ENCODE measurements at places on chromosomes 12 and 14.

DNA sequence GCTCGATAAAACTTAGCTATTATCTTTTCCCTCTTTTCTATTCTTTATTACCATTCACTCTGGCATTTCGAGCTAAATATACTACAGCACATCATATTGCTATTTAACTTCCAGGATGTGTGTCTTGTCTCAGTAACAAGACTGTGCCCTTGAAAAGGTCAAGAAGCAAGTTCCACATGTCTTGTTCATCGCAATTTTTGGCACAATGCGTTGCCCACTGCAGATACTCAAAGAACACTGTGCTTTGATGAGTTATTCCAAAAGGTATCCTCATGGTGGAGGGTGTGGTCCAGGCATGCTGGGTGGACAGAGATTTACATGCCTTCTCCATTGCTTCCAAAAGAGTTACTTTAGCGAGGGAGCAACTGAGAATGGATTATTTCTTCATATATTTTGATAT is 6.6 kb downstream of the E2F7 start:
- DNase-seq, result no peak

- DNase-seq, result no peak
Observed at GRCh38 chr14:99315197-99315596, 43.2 kb upstream of the BCL11B start.

DNA sequence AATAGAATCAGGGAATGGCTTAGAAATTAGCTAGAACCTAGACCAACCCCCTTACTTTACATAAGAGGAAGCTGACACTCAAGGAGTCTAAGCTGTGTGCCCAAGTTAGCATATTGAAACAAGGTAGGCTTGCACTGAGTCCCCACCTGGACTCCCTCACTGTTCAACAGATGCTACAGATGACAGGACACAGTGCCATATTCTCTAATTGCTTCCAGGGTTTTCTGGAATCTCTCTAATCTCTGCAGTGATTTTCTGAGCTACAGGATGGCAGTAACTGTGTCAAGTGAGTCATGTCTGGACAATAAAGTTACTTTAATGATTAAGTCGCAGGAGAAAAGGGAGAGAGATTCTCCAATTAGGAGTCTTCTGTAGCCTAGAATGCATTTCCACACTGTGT is 35.8 kb downstream of the AKAP6 start:
- no peak for DNase-seq

DNA sequence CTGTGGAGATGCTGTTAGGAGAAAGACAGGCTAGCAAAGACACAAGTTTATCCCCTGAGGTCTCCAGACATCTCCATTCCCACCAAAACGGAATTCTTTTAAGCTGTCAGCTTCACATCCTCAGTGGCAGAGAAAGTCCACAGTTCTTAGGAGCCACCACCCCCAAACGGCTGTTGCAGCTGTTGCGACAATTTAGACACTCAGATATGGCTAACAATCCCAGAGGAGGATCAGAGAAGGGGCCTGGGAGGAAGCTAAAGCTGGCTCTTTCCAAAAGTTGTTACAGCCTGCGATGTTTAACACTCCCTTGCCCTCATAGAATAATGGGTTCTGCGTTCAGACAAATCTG is 1.9 kb upstream of the ATP5MC2 start:
- DNase-seq, result no peak

DNA sequence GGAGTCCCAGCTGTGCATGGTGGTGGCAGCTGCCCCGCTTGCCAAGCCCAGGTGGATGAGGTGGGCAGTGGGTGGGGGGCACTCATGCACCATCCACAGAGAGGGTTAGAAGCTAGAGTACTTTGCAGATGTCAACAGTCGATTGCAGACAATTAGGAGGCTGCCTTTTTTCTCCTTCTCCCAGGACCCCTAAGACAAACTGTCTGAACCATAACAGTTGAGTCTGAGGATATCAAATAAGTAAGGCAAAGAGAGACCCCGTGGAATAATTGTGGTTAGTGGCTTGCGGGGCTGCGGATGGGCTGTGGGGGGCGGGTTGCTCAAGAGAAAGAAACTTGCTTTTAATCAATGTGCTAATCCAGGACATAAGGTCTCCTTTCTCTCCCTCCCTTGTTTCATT is 926.2 kb downstream of the VRK1 start:
- no peak for DNase-seq

DNA sequence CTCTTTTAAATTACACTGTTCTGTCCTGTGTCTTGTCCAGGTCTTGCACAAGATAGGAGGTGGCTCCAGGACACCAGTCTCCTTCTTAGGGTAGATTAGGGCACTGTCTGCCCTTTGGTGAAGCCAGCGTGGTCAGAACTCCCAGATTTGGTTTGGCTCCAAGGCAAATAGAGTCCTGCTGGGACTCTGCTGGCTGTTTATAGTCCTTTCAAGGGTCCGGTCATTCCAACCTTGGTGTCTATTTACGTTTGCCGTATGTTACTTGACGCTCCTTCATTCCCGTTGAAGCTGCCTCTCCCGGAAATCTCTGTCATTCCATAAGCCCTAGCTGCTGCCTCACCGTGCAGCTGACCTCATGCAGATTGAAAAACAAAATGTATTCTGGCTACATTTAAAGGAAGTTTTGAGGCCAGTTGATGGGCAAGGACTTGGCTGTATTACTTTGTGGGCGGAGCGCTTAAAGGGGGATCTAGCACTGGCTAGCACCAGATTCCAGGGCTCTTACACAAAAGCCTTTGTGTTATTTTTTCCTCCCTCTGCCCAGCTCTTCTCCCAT is 180.6 kb downstream of the AKAP6 start:
- no peak for DNase-seq

GRCh38 chr14:51529736-51530135 is 122.0 kb upstream of the FRMD6 start:
- DNase-seq, result no peak

GRCh38 chr12:71415336-71416231 is 24.0 kb upstream of the LGR5 start:
- DNase-seq, result no peak

GRCh38 chr12:104858611-104859543 is 99.2 kb downstream of the SLC41A2 start:
- no peak for DNase-seq

DNA sequence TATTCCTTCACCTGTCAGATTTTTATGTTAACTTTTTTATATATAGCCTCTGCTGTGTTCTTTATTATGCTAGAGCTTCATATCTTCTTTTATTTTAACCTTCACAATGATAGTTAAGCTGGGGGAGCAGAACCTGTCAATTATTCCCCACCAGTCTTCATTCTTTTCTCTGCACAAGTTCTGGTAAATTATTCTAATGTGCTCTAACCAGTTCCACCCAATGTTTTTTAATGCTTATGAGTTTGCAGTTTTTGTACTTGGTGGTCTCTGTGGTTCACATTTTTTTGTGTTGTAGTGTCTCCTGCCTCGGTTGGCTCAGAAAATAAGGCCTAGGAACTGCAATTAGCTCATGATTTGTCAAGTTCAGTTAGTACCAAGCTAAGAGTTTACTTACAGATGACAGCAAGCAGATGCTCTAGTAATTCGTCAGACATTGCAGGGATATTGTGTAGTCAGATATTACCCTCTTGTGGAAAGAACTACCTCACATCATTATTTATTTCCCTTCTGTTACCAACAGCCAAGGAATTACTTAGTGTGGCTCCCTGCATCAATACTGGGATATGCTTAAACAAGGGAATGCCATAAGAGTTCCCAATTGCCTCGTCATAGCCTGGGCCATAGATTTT is 14.5 kb downstream of the DYRK2 start:
- no peak for DNase-seq

DNA sequence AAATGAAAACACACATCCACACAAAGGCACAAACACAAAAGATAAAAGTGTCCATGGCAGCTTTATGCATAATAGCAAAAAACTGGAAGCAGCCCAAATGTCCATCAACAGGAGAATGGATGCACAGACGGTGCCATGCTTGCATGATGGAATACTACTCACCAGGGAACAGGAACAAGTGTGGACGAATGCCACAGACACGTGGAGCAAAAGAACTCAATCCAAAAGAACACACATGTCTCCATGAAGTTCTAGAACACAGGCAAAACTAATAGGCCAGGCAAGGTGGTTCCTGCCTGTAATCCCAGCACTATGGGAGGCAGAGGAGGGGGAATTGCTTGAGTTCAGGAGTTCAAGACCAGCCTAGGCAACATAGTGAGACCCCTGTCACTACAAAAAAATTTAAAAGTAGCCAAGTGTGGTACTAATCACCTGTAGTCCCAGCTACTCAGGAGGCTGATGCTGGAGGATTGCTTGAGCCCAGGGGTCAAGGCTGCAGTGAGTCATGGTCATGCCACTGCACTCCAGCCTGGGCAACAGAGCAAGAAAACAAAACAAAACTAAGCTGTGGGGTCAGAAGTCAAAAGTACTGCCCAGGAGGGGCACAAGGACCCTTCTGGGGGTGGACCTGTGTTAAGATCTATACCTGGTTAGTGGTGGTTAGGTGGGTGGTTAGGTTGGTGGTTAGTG is 7.3 kb upstream of the TMEM119 start:
- DNase-seq, result no peak

GRCh38 chr12:54358191-54358944 is 5.9 kb downstream of the GPR84 start:
- peak; percentile 64 for DNase-seq

- no peak for DNase-seq
Observed at GRCh38 chr12:130828895-130829294, 10.2 kb downstream of the STX2 start.

DNA sequence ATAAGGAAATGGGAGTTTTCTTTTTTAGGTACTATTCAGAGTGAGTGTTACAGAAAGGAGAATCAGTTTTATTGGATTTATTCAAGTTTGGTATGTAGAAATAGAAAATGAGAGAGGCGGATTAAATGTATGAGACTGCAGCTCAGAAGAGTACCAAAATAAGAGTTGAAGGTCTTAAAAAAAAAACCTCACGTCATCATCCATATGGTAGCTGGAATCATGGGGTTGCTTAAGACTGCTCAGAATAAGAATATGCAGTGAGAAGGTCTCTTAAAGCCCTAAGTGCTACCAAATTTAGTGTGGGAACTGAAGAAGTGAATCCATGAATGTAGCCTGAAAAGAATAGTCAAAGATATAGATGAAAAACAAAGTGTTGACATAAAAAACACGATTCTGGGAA is 825.5 kb upstream of the SEL1L start:
- no peak for DNase-seq

GRCh38 chr12:77796775-77797174 is 33.9 kb upstream of the NAV3 start:
- no peak for DNase-seq

DNA sequence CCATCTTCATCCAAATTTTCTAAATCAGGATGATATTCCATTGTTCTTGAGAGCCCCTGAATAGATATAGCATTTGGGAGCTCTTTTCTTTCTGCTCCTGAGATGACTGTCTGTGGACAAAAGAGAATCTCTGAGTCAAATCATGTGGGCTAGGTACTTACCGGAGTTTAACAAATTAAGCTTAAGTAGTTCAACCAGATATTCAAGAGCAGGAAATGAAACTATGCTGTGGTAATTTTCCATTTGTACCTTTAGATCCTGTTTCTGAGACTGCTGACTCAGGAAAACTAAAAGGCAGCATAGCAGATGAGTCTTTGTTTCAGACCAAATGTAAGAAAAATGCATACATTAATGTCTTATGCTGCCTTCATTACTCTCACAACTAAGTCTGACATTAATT is at the start of gene CLEC7A:
Gene CLEC7A, minus strand, starts transcription at position 158 of the 400 bp plus-strand sequence. Its CDS starts 117 bp downstream, at position 41.
- no peak for DNase-seq

DNA sequence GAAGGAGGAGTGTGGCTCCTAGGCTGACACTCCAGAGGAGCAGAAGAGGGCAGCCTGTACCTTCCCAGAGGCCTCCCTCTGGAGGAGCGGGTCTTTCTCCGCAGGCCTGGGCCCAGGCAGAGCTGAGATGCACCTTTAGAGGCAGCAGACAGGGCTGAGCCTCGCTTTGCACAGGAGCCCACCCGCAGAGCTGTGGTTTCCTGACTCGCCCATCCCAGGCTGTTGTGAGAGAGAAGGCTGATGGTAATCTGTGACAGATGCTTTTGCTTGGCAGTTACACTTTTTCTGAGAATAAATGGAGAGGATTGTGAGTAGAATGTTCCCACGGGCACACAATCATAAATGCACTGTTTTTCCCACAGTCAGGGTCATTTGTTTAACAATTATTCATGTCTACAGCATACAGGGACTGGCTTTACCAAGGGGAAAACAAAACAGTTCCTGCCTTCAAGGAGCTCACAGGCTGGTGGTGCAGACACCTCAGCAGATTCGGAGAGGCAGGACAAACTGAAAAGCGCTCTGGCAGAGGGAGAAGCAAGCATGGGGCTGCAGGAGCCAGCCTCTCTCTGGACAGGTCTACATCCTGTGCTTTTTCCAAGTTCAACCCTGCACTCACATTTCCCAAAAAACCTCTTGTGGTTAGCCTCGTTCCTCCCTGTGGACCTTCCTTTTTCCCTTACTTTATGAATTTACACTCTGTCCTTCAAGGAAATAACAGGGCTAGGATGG is 13.9 kb downstream of the EVL start:
- peak; percentile 86 for DNase-seq

GRCh38 chr14:95741038-95741490 is 27.1 kb upstream of the TCL1A start:
- no peak for DNase-seq

DNA sequence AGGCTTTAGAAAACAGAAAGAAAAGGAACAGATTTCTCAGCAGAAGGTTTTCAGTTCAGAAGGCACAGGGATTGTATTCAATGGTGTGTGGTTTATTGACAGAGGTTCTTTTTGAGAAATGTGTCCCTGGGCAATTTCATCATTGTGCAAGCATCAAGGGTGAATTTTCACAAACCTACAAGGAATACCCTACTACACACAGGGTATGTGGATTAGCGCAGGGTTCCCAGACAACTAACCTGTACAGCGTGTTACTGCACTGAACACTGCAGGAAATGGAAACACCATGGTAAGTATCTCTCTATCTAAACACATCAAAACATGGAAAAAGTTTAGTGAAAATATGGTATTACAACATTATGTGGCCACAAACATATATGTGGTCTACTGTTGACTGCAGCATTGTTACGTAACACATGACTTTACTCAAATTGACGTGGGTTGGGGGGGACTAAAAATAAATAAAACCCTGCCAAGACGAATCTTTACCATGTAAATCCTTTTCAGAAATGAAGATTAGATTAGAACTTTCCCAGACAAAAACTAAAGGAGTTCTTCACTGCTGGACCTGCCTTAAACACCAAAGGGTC is 893.1 kb downstream of the TMEM121 start:
- DNase-seq, result no peak

DNA sequence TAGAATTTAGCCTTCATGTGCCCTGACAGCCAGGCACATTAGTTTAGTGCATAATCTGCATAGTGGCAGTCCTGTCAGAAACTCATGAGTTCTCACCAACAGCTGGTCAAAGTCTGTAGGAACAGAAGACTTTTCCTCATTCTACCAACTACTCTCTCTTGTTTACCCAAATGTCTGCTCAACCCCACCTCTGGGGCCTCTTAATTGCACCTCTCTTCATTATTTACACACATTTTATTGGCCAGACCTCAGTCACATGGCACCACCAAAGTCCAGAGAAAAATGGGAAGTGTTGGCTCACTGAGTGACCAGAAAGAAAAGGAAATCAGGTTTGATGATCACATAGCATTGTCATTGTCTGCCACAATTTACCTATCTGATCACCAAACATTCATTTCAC is 114.6 kb upstream of the PLXNC1 start:
- no peak for DNase-seq

GRCh38 chr12:123390498-123391426 is 6.8 kb downstream of the KMT5A start:
- no peak for DNase-seq

Data from activated CD8-positive, alpha-beta memory T cell treated with anti-CD3 and anti-CD28 coated beads for 24 hours (primary cell).